ENCODE measurements at places on chromosomes 5 and 9.

DNA sequence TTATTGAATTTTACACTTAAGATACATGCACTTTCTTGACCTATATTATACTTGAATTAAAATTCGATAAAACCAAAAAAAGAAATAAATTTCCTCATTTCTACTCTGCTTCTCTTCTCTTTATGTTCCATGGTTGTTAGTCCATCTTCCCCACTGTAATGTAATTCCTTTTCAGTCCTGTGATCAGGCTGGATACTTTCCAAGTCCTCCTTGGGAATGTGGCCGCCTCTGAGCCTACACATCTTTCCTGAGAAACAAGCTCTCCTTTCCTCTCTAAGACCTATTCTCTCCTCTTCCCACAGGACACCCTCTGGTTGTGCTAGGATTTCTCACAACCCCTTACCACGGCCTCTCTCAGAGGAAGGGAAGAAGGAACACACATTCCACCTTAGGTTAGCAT, 285.1 kb downstream of the DNAH5 start:
- DNase-seq = no peak

- DNase-seq = no peak
Observed at GRCh38 chr5:91281401-91281800, 101.7 kb downstream of the ARRDC3 start.

DNA sequence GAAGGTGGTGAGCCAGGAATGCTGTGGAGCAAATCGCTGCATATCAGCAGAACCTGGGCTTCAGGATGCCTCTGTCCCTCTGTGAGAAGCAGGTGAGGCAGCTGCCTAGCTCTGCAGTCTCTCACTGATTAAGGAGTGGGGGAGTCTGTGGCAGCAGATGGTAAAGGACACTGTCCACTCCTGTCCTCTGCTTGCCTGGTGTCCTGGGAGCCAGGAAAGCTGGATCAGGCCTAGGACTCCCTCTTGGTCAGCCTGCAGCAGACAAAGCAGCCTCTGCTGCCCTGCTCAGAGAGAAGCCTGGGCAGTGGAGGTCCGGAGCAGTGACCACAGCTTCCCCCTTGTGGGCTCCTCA, 214.7 kb downstream of the HSPA4 start:
- no peak for DNase-seq

DNA sequence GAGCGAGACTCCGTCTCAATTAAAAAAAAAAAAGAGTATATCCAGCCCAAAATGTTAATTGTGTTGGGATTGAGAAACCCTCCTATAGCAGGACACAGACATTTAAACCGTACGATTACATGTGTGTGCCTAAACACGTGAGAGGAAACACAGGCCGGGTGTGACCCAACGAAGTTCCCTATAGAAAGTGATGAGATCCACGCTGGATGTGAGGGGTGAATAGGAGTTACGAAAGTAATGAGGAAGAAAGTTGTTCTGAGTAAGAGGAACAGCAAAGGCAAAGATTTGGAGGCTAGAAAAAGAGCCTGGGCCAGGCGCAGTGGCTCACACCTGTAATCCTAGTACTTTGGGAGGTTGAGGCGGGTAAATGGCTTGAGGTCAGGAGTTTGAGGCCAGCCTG, 13.6 kb downstream of the NAIF1 start:
- no peak for DNase-seq
